ENCODE measurements at places on chromosomes 13 and 19. TPM values are rescaled to one million over a fixed set of nuclear protein-coding genes. Genes with fewer than 3 reads are reported as not detected.

Gene SERPINE3
- not detected for total RNA-seq

Gene FBN3
- not detected for total RNA-seq

Gene GJB6
- total RNA-seq: 3.3 TPM

Gene ZSWIM9
- 9.5 TPM for total RNA-seq

Gene SBSN
- total RNA-seq: not detected

Gene ZNF283
- 7.2 TPM for total RNA-seq

- peak; percentile 70 for DNase-seq
These were observed 1.0 kb downstream of the IRF2BP1 start for GRCh38 chr19:45884682-45885555.

GRCh38 chr13:106468207-106468606, 67.3 kb downstream of the EFNB2 start:
- no peak for DNase-seq

- DNase-seq: no peak
These were observed 109.3 kb downstream of the COL4A2 start for GRCh38 chr13:110416131-110417025.

- DNase-seq: no peak
These were observed 36.5 kb downstream of the COL4A1 start for GRCh38 chr13:110270507-110270906.

GRCh38 chr13:32045982-32046785, 14.6 kb downstream of the FRY start:
- DNase-seq: peak; percentile 20

DNA sequence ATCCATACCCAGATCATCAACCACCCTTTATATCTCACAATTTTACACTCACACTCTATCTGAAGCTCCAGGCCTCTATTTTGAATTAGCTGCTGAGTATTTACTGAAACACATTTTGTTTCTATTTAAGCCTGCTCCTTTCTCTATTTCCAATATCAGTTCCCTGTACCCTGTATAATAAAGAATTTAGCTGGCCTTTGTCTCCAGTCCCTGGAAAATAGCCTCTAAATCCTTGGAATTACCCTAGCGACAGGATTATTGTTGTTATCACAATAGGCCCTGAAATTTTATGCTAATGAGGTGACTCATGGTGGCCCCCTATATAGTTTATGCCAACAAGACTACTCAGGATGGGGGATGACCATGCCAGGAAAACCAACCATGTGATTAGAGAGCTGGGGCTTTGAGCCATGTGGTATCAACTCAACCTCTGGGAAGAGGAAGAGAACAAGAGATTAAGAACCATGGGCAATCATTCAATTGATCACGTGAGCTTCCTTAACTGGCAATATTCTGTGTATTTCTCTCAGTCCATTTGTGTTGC, 72.7 kb downstream of the KATNAL1 start:
- DNase-seq: no peak

- no peak for DNase-seq
These were observed 23.9 kb upstream of the GAS6 start for GRCh38 chr13:113887700-113888201.

- DNase-seq: no peak
These were observed 191.9 kb downstream of the COG6 start for GRCh38 chr13:39847336-39847735.

DNA sequence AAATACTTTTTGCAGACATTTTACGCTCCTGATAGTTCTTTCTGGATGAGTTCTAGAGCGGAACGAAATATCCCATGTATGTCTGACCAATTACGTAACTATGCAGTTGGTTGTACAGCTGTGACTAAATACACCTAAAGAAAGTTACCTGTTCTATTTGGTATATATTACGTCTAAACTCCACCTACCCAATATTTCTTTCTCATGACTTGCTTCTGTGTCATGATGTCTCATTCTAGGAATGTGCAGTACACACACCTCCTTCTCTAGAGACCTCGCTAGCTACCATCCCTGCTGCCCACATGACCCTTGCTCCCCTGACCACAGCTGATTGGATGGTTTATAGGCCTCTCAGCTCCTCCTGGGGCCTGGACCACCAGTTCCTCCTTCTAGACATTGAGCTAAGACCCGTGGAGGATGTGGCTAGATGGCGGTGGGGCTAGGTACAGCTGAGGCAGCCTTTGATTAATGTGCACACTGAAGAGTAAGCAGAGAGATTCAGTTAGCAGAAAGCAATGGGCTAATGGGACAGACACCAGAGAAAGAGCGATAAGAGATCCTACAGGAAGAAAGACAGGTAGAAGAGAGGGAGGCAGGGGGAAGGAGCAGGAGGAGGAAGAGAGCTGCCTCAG, 422.1 kb downstream of the COG6 start:
- no peak for DNase-seq

- DNase-seq: no peak
These were observed 99.0 kb downstream of the ERCC5 start for GRCh38 chr13:102944821-102945220.

DNA sequence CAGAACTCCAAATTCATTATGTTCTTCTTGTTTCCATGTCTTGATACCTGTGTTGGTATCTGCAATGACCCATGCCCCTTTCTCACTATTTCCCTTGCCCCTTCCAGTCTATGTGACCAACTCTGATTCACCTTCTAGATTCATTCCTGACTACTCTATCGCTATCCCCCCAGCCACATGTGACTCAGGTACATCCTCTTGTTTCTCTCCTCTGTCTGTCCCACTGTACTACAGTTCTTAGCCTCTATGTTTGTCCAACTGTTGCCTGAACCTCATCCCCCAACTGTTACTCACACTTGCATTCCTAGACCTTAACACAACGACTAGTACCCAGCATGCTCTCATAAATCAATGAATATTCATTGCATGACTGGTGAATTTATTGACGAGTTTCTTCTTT, 10.0 kb upstream of the FLT3 start:
- no peak for DNase-seq

DNA sequence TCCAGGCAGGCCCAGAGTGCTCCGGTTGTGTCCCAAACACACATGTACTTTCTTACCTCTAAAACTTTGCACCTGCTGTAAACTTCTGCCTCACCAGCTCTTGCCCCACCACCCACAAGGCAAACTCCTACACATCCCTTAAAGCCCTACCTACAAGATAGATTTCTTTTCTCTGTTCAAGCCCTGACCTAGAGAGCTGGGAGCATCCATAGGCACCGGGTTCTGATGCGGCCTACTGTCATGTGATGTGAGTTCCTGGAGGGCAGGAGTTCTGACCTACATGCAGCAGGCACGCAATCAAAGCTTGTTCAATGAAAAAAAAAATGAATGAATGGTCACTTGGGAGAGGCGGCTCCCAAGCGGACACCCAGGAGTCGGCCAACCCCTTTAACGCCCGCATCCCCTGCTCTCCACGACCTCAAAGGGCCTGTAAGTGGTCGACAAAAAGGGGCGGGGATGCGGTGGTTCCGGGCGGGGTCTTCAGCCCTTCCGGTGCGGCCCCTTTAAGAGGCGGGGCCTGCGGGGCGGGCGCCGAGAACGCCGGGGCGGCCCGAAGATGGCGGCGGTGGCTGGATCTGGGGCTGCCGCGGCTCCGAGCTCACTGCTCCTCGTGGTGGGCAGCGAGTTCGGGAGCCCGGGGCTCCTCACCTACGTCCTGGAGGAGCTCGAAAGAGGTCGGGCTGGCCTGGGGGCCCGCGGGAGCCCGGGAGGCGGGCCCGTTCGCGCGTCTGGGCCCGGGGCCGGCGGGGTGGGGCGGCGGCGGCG, at the start of gene MAP1S:
Gene MAP1S, plus strand, starts transcription at position 534 of the 765 bp plus-strand sequence. Its CDS starts 23 bp downstream, at position 557.
- peak; percentile 76 for DNase-seq

GRCh38 chr19:49061000-49061399, 3.5 kb upstream of the CGB7 start:
- no peak for DNase-seq

- no peak for DNase-seq
These were observed 114.8 kb upstream of the TDRD3 start for GRCh38 chr13:60282186-60282585.

All from activated CD8-positive, alpha-beta T cell treated with anti-CD3 and anti-CD28 coated beads for 36 hours (primary cell).